Adipose tissue (tissue), 3 donors: ENCODE measurements at places on chromosomes 6 and 20. TPM values are rescaled to one million over a fixed set of nuclear protein-coding genes. Genes with fewer than 3 reads are reported as not detected.

Gene CGAS
- 5.1 TPM for polyA plus RNA-seq

Gene TREM2
- 0.53 TPM for polyA plus RNA-seq

Gene HMGCLL1
- polyA plus RNA-seq = 0.48 TPM

Gene FOXA2
- polyA plus RNA-seq = 15.5 TPM

Gene MUC22
- polyA plus RNA-seq = not detected

Gene PAX1
- not detected for polyA plus RNA-seq

Gene LY86
- polyA plus RNA-seq = 1.5 TPM

Gene RIMS1
- 0.22 TPM for polyA plus RNA-seq

Gene GHRH
- polyA plus RNA-seq = not detected

Gene GMPR
- polyA plus RNA-seq = 3.8 TPM

Gene LY6G6F
- 0.45 TPM for polyA plus RNA-seq

Gene DEF6
- 8.6 TPM for polyA plus RNA-seq

Gene SIRPD
- polyA plus RNA-seq = 0.27 TPM

Gene KCNK5
- 10.6 TPM for polyA plus RNA-seq

Gene BCAS1
- polyA plus RNA-seq = 0.24 TPM

Gene CDK5RAP1
- 20.7 TPM for polyA plus RNA-seq

Gene IP6K3
- polyA plus RNA-seq = 0.24 TPM

Gene FAM110A
- 2.7 TPM for polyA plus RNA-seq

Gene SPATS1
- polyA plus RNA-seq = not detected

Gene SSTR4
- not detected for polyA plus RNA-seq

Gene PNPLA1
- 0.22 TPM for polyA plus RNA-seq

Gene CCM2L
- 16.0 TPM for polyA plus RNA-seq

Gene PSORS1C2
- polyA plus RNA-seq = not detected

Gene PKIB
- 2.7 TPM for polyA plus RNA-seq

Gene GPX5
- not detected for polyA plus RNA-seq

Gene MUCL3
- 2.7 TPM for polyA plus RNA-seq
